ENCODE measurements at places on chromosomes 2 and 18. TPM values are rescaled to one million over a fixed set of nuclear protein-coding genes. Genes with fewer than 3 reads are reported as not detected.

DNA sequence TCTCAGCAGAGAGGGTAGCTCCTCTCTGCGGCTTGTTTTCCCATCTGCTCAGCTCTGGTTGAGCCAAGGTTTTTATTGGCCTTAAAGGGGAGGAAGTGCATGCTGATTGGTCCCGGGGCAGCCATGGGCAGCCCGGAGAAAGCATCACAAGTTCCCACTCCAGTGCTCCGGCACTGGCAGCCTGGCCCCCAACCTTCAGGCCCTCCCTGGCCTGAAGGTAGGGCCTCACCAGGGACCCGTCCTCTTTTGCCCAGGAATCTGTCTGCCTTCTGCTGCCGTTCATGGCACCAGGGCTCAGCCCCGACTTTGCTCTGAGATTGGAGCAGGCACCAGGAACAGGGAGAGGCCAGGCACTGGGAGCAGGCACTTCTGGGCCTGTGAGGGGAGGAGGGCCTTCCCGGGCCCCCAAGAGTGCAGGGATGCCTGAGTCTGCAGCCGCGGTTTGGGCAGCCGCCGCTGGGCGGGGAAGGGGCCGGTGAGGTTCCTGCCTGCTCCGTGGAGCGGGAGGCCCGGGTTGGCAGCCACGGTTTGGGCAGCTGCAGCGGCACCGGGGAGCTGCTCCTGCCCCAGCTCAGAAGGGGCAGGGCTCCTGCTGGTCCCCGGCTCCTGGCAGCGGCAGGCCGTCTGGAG is 17.5 kb upstream of the ILKAP start:
- no peak for DNase-seq

GRCh38 chr2:152175012-152175367 is 573 bp downstream of the STAM2 start:
- DNase-seq: no peak

- no peak for DNase-seq
These were observed 8.7 kb downstream of the CAPN13 start for GRCh38 chr2:30798536-30798991.

The POTEJ gene
- not detected for total RNA-seq

GRCh38 chr2:239544143-239544917 is 143.5 kb upstream of the HDAC4 start:
- no peak for DNase-seq

DNA sequence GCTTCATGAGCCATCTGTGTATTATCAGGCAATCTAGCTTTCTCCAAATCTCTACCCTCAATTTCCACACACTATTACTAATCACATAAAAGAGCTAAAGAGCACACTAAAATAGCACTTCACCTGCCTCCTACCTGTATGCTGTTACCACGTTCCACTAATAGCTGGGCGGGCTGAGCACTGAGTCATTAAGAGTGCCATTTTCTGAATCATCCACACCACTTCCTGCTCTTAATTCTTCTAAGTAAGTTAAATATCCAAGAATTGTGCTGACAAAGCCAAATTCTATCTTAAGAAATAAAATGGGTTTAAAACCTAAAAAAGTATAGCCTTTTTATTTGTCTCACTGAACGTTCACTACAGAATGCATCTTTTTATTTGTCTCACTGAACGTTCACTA is 35.7 kb downstream of the NOL10 start:
- DNase-seq: peak; percentile 76

All from HCT116 (cell line).